ENCODE measurements at places on chromosomes 1 and 21.
A peak's percentile ranks its signal among the peaks of the same experiment; 100 is the strongest.

DNA sequence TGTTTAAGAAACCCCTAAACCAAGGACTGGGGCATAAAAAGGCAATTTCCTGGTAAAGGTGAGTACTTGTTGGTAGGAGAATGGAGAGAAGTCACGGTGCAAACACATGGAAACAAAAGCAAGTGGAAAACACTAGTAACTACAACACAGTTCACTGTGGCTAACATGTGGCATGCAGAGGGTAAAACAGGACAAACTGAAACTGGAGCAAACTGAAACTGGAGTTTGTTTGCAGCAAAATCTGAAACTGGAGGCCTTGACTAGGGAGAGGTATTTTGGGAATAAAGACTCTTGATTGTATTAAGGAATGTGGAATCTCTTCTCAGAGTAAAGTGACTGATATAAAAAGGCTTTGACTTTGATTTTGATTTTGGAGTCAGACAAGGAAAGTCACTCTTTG is 376.3 kb upstream of the PRMT6 start:
- no peak for DNase-seq

DNA sequence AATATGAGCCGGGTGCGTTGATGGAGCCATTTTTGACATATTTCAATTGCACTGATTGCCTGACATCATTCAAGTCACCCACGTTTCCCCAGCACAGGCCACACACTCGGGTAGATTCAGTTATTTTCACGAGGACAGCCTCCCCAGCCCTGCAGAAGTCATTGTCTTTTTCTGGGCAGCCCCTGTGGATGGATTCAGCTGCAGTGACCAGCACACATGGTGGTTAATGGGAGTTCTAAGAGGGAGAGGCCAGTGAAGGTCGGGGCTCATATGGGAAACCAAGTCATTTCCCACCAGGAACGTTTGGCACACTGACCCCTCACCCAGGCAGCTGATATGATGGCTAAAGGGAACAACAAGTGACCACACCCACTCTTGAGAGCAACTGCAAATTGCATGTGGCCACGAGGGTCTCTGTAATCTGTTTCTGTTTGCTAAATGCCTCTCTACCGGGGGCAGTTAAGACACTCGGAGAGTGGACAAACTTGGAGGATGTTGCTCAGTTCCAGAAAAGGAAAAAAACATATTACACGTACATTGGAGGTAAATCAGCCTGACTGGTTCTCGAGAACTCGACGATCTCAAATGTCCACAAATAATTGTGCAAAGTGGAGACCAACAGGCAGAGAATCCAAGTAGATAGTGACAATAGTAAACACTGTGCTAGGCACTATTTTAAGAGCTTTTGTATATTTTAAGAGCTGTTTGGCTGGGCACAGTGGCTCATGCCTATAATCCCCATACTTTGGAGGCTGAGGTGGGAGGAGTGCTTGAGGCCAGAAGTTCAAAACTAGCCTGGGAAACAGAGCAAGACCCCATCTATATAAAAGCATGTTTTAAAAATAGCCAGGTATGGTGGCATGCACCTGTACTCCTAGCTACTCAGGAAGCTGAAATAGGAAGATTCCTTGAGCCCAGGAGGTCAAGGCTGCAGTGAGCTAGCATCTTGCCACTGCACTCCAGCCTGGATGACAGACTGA is 167.2 kb upstream of the IRF2BP2 start:
- no peak for DNase-seq

DNA sequence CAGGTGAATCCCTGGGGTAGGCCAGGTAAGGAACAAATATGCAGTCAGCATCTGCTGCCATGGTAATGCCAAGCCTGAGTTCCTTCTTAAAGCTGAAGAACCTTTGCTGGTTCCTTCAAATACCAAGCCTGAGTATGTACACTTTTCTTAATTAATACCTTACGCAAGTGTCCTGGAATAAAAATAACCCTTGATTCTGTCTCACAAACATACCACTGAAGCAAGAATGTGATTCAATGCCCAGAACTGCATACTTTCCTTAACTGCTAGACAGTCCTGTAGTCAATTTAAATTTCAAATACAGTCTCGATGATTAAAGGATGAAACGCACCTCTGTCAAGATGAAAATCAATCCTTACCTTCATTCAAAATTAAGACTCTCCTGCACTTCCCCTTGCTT is 634.0 kb upstream of the CHRM3 start:
- DNase-seq = no peak

GRCh38 chr1:62046927-62047326 is 147.7 kb upstream of the L1TD1 start:
- DNase-seq = no peak

DNA sequence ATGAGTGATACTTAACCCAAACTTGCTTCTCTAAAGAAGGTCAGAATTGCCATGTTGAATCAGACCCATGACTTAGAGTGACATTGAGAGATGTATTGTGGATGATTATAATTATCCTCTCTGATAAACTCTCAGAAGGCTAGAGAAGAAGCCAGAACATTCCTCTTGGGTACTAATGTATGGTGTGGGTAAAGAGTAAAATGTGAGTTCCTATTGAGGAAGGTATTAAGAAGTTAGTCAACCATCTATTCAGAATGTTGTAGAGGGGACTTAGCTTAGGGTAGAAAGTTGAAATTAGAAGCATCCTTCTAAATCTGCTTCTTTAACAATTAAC is 7.3 kb downstream of the GMEB1 start:
- no peak for DNase-seq

GRCh38 chr1:101051688-101052638 is 26.4 kb upstream of the DPH5 start:
- no peak for DNase-seq

- DNase-seq = no peak
Measured at GRCh38 chr21:34962586-34963222, 86.4 kb downstream of the RUNX1 start.

DNA sequence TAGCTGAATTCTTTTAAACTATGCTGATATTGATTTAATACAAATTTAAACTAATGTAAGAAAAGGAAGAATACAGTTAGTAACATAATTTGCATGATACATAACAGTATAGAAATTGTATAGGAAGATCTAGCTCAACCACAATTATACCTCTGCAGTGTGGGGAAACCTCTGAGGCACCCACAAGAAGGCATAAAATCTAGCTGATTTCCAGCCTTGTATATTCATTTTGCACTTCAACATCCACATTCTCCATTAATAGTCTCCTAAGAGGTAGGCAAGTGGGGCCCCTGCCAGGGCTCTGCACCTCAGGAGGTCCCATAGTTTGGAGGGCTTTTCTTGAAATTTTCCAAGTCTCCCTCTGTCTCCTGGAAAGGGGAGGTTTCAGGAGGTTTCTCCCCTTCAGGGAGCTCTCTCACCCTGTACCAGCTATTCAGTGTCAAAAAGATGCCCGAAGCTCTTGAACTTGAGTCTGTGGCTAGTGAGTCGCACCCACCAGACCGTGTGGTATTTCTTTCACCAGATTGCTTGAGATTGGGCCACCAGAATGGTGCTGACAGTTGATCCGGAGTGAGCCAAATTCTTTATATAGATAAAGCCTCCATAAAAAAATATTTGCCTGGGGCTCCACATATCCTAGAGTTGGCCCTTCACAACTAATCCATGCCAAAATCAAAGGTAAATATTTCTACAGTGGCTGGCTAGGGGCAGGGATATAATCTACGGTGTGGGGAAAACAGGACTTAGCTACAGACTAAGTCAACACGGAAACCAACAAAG is 108.2 kb downstream of the TIAM1 start:
- no peak for DNase-seq

- no peak for DNase-seq
Measured at GRCh38 chr1:173478094-173478674, 1.0 kb downstream of the PRDX6 start.

- no peak for DNase-seq
Measured at GRCh38 chr1:100039591-100039990, 69.8 kb downstream of the SLC35A3 start.

GRCh38 chr1:231220801-231221200 is 20.2 kb upstream of the GNPAT start:
- DNase-seq = no peak

GRCh38 chr1:7449750-7450149 is 321.3 kb upstream of the VAMP3 start:
- no peak for DNase-seq

GRCh38 chr1:225257081-225257480 is 170.8 kb downstream of the LBR start:
- DNase-seq = no peak

- peak; percentile 69 for DNase-seq
Measured at GRCh38 chr1:221961532-221962292, 219.8 kb upstream of the DUSP10 start.

DNA sequence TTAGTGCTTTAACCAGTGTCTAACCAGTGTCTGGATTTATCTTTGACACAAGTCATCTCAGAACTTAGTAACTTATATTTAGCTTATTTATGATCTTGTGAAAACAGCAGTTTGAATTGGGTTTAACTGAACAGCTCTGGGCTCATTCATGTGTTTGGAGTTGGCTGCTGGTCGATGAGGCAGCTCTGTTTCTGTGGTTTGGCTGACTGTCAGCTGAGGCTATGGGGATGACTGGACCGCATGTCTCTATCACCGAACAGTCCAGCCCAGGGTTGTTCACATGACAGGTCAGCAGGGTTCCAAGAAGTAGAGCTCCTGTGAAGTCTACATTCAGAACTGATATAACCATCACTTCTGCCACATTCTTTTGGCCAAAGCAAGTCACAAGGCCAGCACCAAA is 29.1 kb upstream of the C21orf91 start:
- peak; percentile 21 for DNase-seq

Data from activated CD4-positive, alpha-beta T cell treated with anti-CD3 and anti-CD28 coated beads, Interleukin-2, amount 50 U/mL, for 16 hours (primary cell).